ENCODE measurements at places on chromosomes 13 and 19. TPM values are rescaled to one million over a fixed set of nuclear protein-coding genes. Genes with fewer than 3 reads are reported as not detected.

Gene KLK2
- not detected for total RNA-seq

GRCh38 chr13:110005563-110005962, 219.2 kb upstream of the IRS2 start:
- H3K4me1 ChIP-seq, result no peaks in the 10 kb centered on the region
- H3K27ac ChIP-seq, result no peak overlapping the region
- no peaks in the 10 kb centered on the region for H3K27me3 ChIP-seq
- H3K4me3 ChIP-seq, result no peak overlapping the region
- DNase-seq, result no peak

- no peak for DNase-seq
- H3K27me3 ChIP-seq, result no peaks in the 10 kb centered on the region
- H3K4me3 ChIP-seq, result no peak overlapping the region
- H3K36me3 ChIP-seq, result no peaks in the 10 kb centered on the region
These were observed 139.2 kb downstream of the TNFSF13B start for GRCh38 chr13:108408672-108409071.

GRCh38 chr13:32028711-32029110, 2.9 kb upstream of the FRY start:
- H3K27ac ChIP-seq, result no peak overlapping the region
- H3K4me3 ChIP-seq, result no peak overlapping the region

DNA sequence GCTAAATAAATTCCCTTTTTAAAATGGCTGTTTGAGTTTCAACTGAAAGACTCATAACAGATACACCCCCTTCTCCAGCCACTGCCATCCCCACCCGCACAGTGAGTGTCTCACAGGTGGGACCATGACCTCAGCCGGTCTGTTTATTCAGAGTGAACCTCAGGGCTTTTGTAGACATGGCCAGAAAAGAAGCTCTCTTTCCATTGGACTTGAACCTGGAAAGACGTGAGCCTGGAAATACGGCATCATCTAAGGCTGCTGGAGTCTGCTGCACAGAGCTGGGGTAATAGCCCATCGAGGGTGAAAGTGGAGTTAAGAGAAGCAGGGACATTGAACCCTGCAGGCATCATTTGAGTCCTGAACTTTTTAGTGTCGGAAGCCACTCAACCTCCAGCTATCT, 15.2 kb upstream of the KPNA3 start:
- no peaks in the 10 kb centered on the region for H3K4me1 ChIP-seq
- DNase-seq, result no peak
- no peak overlapping the region for H3K27ac ChIP-seq

Data from ovary (tissue), 10 donors.